NCI-H82 (cell line): ENCODE measurements at places on chromosomes 3 and 15.

- DNase-seq: no peak
Measured at GRCh38 chr3:181880331-181880730, 168.6 kb downstream of the SOX2 start.

GRCh38 chr3:57160765-57161538 is 4.2 kb downstream of the IL17RD start:
- no peak for DNase-seq

- DNase-seq: no peak
Measured at GRCh38 chr15:40550341-40551037, 14.4 kb downstream of the CCDC32 start.

GRCh38 chr3:45537970-45538640 is 56.4 kb upstream of the LIMD1 start:
- DNase-seq: peak; percentile 64

GRCh38 chr3:152853196-152853595 is 18.3 kb downstream of the P2RY1 start:
- DNase-seq: no peak

DNA sequence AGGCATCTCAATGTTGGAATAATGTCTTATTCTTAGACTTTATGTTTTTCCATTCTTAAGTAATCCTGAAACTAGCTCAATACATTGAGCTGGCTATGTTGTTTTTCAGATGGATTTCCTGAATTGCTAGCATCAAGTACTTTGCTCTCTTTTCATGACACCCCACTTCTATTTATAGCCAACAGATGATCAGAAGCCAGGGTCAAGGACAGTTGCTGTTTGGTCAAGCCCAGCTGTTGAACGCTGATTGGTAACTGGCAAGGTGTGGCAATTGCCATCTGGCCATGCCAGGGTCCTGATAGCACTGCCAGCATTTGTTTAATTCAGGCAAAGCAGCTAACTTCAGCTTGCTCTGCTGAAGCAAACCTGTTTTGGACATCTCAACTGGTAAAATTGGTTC is 46.2 kb upstream of the PLCL2 start:
- DNase-seq: no peak

- DNase-seq: no peak
Measured at GRCh38 chr15:63715818-63716217, 117.9 kb downstream of the HERC1 start.

DNA sequence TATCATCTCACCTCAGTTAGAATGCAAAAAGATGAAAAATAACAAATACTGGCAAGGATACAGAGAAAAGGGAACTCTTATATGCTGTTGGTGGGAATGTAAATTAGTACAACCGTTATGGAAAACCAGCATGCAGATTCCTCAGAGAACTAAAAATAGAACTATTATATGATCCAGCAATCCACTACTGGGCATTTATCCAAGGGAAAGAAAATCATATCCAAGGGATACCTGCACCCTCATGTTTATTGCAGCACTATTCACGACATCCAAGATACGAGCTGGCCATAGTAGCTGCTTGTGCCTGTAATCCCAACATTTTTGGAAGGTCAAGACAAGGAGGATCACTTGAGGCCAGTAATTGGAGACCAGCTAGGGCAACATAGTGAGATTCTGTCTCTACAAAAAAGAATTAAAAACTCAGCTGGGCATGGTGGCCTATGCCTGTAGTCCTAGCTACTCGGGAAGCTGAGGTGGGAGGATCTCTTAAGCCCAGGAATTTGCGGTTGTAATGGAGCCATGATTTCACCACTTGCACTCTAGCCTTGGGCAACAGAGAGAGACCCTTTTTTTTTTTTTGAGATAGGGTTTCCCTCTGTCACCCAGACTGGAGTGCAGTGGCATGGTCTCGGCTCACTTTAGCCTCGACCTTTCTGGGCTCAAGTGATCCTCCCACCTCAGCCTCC is 26.6 kb downstream of the USP50 start:
- DNase-seq: no peak

DNA sequence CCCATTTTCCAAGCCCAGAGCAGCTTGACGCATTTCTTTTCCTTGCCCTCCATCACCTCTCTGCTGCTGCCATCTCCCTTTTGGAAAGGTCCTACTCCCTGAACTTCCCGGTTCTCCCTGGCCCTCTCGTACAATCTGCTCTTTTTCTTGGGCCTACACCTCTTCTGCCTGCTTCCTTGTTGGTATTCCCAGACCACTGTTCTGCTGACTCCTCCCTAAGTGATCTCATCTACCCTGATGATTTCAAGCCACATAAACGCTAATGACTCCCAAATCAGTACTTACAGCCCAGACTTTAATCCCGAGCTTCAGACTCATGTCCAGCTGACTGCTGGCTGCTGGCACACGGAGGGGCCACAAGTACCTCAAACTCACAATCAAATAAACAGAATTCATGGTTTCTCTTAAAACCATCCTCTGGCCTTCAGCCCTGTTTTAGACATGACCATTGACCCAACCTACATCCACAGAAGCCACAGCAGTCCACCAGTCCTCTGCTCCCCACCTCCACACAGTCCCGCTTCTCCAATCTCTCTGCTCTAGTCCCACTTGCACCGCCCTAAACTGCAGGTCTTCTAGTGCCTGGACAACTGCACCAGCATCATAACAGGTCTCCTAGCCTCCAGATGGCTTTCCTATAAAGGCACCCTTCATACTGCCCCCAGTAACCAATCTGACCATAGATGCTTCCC is 57.6 kb downstream of the AAGAB start:
- peak; percentile 33 for DNase-seq

DNA sequence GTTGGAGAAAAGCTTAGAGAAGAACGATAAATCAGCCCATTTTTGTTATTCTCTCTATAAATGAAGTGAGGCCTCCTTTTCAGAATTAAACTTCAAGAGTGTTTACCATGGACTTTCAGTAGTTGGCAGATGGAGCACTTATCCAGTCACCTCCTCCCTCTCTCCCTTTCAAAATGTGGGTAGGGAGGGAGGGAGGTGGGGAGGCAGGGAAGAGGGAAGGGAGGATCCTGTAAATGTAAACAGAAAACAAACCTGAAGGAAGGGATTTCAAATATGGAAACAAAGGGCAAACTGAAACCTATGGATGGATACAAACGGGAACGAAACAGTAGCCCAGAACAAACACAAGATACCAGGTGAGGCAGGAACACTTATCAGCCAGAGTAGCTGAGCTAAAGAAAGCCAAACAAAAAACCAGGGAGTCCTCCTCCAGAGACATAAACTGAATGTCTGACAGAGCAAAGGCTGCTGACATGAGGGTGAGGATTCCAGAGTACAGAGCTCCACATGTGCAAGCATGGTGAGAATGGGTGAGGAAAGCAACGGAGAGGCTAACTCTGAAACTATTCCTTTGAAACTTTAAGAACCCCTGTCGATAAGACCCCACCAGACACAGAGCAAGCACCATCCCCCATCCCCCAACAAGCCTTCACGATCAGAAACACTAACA is 41.0 kb upstream of the GP5 start:
- DNase-seq: peak; percentile 19

DNA sequence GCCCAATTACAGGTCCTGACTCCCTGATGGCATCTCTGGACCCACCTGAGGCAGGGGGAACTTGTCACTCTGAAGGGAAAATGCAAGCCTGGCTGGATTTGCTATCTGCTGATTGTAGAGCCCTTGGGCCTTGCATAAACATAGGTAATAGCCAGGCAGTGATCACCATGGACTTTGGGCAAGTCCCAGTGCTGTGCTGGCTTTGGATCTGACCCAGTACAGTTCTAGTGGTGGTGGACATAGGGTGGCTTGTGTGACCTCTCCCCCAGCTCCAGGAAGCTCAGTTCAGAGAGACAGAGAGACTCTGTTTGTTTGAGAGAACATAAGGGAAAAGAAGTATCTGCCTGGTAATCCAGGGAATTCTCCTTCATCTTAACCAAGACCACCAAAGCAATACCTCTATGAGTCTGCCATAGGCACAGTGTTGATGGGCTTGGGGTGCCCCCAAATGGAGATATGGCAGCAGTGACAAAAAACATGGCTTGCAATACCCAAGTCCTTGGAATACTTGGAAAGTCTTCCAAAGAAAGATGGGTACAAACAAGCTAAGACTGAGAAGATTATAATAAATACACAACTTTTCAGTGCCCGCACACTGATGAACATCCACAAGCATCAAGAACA is 348.5 kb downstream of the PYDC2 start:
- DNase-seq: peak; percentile 26

DNA sequence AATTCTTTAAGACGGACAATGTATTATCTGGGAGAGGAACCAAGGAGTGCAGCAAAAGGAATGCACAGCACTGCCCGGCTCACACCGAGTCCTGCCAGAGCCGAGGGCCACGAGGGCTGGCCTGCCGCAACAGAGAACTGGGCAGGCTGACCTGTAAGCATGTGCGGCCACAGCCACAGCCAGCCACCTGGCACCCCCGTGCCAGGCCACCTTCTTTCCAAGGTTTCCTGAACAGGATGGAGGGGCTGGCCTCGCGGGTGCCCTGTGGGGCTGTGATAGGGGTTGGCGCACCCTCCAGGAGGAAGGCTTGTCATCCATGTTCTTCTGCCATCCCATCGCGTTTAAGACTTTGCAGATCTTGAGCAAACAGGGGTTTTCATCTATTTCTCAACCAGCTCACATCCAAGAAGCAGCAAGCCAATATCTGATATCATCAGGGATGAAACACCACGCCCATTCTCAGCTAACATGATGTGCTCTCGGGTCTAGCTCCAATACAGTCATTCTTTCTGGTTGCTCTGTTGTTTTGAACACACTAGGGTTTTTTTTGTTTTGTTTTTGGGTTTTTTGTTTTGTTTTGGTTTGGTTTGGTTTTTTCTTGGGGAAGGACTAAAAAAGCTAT is 10.2 kb downstream of the CA12 start:
- DNase-seq: no peak
